ENCODE measurements at places on chromosomes 12 and 14.

- DNase-seq: no peak
- no peaks in the 10 kb centered on the region for H3K36me3 ChIP-seq
- peaks cover 5% of the 10 kb centered on the region for H3K4me1 ChIP-seq
- no peak overlapping the region for H3K27ac ChIP-seq
- H3K27me3 ChIP-seq: peaks cover 38% of the 10 kb centered on the region
- H3K4me3 ChIP-seq: no peak overlapping the region
Measured at GRCh38 chr14:64850369-64851137, 29.2 kb downstream of the SPTB start.

DNA sequence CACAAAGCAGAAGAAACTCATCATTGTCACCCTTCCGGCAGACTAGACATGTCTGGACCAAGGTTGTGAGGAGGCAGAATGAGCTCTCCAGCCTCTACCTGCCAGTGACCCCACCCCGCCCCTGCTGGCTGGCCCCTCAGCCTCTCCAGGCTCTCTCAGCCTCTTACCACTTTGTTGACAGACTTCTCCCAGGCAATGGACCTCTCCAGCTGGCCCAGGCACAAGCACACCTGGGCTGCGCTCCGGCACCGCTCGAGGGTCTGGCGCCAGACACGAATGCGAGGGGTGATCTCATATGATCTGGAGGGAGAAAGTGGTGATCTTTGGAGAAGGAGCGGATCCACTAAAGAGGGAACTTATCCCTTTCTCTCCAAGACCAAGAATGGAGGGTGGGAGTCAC, 30.3 kb downstream of the BAZ2A start:
- H3K36me3 ChIP-seq: peaks cover 87% of the 10 kb centered on the region

DNA sequence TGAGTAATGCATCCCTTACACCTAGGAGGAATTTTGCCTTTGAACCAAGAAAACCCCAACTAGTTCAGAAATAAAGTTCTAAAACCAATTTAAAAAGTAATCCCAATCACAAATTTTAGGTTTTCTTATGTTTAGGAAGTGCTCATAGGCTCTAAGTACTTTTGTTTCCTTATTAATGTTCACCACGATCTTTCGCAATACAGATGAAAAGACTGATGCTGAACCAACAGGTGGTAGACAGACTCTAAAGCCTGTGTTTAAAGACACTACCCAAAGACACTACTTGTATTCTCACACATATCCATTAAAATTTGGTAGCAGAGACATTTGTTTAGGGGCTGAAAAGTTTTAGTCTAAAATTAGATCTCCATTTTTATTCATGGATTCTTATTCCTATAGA, 10.6 kb upstream of the PHLDA1 start:
- H3K27me3 ChIP-seq: no peaks in the 10 kb centered on the region
- peaks cover 24% of the 10 kb centered on the region for H3K36me3 ChIP-seq
- H3K4me3 ChIP-seq: no peak overlapping the region
- peaks cover 5% of the 10 kb centered on the region for H3K4me1 ChIP-seq
- no peak overlapping the region for H3K27ac ChIP-seq
- DNase-seq: no peak

DNA sequence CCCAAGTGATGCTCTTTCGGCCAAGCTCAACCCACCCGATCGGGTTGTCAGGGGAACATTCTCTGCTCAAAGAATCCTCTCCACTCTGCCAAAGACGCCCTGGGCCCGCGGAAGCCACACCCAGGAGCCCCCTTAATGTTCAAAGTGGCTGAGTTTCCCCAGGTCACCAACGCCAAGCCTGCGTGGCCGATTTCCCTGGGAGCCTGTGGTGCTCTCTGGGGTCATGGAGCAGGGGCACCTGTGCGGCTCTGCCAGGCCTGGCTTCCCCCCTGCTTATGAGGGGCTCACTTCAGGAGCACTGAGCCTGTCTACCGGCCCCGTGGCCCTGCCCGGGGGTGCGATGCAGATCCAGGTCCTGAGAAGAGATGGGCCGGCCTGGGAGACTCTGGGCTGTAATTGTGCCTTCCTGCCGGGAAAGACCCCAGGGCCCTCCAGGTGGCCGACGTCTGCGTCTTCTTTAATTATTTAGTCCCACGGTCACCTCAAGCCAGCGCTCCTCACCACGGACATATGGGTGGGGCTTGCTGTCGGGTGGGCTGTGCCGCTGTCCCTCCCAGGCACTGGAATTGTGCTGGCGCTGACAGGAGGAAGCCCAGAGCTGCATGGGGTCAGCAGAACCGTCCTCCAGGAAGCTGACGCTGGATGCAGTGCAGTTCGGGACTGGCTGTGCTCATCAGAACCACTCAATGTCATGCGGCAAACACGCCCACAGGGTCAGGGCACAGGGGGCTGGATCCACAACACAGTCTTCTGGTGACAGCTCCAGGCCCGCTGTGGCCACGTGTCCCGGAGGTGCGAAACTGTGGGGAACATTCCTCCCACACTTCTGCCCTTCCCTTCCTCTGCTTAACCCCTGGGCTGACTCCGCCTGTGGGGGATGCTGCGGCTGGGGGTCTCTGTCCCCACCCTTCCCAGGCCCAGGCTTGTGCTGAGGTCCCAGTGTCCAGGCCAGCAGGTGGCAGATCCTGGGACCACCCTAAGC, 267.6 kb upstream of the SFSWAP start:
- H3K4me1 ChIP-seq: no peaks in the 10 kb centered on the region
- no peak overlapping the region for H3K27ac ChIP-seq
- no peaks in the 10 kb centered on the region for H3K27me3 ChIP-seq

Data from activated T-helper 2 cell treated with anti-CD3 and anti-CD28 coated beads, Interferon-gamma antibody, Interleukin-2, Interleukin-4, amounts not matched to agents 10 μg/mL and 5 μg/mL and 100 μg/mL, durations not matched to agents 14 hours and 24 hours and 36 hours (primary cell).